ENCODE measurements at places on chromosomes 1 and 21. TPM values are rescaled to one million over a fixed set of nuclear protein-coding genes. Genes with fewer than 3 reads are reported as not detected.
A peak's percentile ranks its signal among the peaks of the same experiment; 100 is the strongest.

- no peak for ATAC-seq
These were observed at the start of gene TSPEAR for GRCh38 chr21:44711327-44712202. Gene TSPEAR, minus strand, starts transcription at chr21:44711572. Its CDS starts 58 bp downstream, at chr21:44711514.

GRCh38 chr1:43878440-43878839, 55.2 kb upstream of the ARTN start:
- ATAC-seq, result no peak

GRCh38 chr1:226625326-226625725, 76.8 kb downstream of the STUM start:
- ATAC-seq, result no peak

DNA sequence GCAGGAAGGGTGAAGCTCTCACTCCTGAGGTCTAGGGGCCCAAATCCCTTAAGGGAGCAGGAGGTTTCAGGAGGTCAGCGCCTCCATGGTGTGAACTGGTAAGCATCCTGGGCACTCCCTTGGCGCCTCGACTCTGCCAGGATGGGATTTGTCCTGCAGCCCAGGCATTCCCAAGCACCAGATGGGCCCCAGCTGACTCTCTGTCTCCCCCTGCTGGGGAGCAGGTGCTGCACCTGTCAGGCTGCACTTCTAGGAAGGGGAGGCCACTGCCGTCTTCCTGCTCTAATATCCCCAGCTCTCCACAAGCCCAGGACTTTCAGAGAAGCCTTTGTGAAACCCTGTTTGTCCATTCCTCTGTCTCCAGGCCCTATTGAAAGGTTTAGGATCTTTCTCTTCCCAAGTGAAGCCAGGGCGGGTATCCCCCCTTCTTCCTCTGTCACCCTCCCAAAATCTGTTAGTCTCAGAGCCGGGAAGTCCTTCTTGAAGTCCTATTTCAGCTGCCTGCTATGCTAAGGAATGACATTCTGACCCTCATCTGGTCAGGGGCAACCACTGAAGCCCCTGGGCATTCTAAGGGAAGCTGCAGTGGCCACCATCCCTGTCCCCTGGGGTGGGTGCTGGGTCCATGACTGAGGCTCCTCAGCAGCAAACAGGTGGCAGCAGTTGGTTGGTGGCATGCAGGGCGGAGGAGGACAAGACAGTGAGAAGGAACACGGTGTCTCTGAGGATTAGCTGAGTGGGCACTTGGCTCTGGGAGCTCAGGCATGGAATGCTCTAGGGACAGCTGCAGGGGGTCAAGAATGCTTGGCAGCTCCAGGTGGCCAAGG, 3.2 kb downstream of the MYBPH start:
- ATAC-seq, result peak; percentile 70

DNA sequence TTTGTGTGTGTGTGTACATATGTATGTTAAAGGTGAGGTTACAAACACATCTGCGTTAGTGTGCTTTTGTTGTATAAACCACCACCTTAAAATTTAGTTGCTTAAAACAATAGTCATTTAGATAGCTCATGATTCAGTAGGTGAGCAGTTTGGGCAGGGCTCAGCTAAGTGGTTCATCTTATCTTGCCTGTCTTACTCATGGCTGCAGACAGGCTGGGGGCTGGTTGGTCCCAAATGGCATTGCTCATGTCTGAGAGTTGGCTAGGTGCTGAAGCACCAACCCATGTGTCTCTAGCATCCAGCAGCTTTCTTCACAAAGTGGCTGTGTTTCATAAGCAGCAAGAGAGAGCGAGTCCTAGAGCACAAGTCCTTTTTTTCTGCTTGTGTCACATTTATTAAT, 91.4 kb downstream of the MACF1 start:
- no peak for ATAC-seq

DNA sequence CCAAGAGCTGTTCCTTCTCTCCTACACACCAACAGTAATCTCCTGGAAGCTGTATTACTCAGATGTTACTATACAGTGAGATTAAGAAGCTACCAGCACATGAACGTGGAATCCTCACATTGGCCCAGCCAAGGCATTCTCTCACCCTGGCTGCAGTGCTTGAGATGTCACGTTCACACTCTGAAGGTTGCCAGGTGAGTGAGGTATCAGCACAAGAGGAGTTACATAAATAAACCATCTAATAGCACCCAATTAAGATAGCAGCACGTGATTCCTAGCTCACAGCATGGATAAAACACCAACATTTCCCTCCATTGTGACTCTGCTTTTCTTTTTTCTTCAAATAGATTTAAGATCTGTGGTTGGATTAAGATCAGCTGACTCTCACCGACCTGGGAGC, 182.8 kb downstream of the PLPP3 start:
- peak; percentile 59 for ATAC-seq

- ATAC-seq, result no peak
These were observed 150.3 kb downstream of the DMRTA2 start for GRCh38 chr1:50272912-50273311.

GRCh38 chr1:110107867-110108469, 4.3 kb upstream of the UBL4B start:
- ATAC-seq, result no peak

OR2G2 gene
- total RNA-seq, result not detected

ATG4C gene
- total RNA-seq, result 4.5 TPM

TACSTD2 gene
- 988 TPM for total RNA-seq

Measured in esophagus mucosa (tissue), 1 donor.